ENCODE measurements at places on chromosomes 3 and 15.

DNA sequence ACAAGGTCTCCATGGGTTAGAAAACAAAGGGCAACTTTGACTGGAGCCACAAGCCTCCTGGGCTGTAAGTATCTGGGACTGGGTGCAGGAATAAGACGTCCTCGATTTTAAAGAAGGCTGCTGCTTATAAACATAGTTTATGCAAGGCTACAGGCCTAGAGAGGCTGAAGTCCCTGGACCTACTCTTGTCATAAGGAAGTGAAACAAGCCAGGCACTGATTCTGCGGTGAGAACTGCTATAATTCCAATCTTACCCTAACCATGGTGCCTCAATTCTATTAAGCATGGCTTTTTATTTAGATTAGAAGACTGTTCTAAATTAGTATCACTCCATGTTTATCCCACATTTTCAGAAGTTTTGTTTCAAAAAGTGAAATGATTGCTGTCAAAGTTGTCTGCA, 777.6 kb downstream of the PLOD2 start:
- DNase-seq = no peak

DNA sequence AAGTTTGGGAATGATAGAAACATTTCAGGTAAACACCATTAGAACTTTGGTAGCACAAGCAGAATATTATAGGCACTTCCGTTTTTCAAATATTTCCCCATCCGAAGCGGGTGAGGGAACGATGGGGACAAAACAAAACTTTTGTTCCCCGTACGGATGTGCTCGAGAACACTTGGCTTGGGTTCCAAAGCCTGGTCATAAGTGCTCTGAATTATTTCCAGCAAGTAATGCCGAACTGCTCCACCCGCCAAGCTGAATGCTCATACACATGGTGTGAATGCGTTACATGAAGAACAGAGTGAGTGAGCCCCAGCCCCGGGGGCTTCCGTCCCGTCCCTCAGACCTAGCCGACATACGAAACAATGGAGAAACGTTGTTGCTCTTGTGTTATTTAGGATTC, 438.2 kb upstream of the ARRDC4 start:
- no peak for DNase-seq

DNA sequence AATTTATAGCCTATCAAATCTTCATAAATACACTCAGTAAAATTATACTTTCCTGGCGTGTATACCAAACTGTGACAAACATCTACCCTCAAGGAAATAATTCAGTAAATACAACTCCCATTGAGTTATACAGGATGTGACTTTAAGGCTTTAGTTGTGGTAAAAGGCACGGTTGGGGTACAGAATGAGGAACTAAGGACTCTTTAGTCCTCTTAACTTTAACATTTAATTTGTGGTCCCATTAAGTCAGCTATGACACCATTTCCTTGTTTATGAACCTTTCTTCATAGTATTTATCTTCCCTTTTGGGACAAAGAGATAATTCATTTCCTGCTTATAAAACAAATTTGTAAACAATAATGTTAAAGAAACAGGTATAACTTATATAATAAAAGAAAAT, 30.2 kb downstream of the IFT80 start:
- DNase-seq = no peak

DNA sequence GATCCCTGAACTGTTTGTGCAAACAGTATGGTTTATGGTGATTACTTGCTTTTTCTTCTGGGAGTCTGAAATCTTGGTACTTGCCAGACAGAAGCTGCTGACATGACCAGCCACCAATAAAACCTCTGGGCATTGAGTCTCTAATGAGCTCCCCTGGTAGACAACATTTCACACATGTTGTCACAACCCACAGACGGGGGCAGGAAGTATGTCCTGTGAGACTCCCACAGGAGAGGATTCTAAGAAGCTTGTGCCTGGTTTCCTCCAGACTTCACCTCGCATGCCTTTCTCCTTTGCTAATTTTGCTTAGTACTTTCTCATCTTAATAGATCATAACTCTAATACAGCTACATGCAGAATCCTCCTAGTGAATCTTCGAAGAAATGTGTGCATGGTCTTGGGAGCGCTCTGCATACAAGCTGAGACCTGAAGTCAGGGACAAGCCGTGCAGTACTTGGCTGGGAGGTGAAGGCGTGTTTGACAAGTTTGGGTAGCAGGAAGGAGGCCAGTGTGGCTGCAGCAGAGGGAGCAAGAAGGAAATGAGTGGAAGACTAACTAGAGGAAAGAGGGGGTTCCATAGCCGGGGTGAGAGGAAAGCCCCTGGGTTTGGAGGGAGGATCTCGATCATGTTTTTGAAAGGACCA, 49.0 kb downstream of the B3GNT5 start:
- DNase-seq = no peak

DNA sequence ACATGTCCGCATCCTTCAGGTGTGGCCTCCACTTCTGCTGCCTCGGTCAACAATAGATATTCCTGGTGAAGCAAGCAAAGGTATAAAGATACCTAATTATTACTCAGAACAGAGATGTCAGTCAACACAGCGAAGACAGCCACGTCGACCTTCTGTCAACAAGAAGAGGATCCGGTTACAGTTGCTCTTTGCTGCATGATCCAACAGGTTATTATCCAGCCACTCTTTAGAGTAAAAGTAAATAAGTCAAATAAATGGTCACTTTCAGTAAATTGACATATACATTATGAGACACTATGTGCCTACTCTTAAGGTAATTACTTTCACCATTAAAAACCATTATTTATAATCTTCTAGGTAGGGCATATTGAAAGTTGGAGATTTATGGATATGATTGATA, 356.8 kb upstream of the ATP11B start:
- no peak for DNase-seq

DNA sequence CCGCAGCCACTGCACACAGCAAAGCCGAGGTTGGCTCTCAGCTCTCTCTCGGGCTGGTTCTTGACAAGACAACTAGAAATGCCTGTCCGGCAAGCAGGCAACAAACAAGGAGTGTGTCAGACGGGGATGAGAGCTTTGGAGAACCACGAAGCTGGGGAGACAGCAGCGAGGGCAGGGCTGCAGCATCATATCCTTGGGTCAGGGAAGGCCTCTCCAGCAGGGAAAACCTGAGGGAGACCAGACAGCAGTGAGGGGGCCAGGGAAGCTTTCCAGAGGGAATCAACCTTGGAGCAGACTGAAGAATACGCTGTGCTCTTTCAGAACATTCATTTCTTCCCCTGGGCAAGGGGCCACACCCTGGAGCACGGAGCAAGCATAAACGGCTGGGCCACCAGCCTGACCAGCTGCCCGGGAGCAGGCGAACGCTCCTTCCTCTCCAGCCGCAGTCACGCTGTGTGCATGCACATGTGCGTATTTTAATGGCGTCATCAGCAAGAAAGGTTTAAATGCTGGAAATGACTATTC, 58.7 kb downstream of the CHSY1 start:
- no peak for DNase-seq

- no peak for DNase-seq
These were observed 78.0 kb downstream of the MBNL1 start for GRCh38 chr3:152346740-152347139.

DNA sequence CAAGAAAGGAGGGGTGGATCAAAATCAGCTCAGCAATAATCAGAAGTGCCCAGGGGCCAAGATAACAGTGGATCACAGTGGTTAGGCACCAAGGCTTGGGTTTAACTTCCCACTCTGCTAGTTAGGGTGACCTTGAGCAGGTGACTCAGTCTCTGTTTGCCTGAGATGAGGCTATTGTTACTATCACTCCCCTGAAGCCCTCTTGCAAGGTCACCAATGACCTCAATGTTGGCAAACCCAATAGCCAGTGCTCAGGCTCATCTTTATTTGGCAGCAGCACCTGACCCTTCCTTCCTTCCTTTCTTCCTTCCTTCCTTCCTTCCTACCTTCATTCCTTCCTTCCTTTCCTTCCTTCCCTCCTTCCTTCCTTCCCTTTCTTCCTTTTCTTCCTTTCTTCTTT, 102.4 kb upstream of the HACD2 start:
- no peak for DNase-seq

- no peak for DNase-seq
These were observed 579.8 kb upstream of the CCDC54 start for GRCh38 chr3:106797461-106797860.

- no peak for DNase-seq
These were observed 10.0 kb upstream of the USP3 start for GRCh38 chr15:63494408-63494807.

GRCh38 chr3:51671734-51672475, 853 bp downstream of the TEX264 start:
- peak; percentile 60 for DNase-seq

DNA sequence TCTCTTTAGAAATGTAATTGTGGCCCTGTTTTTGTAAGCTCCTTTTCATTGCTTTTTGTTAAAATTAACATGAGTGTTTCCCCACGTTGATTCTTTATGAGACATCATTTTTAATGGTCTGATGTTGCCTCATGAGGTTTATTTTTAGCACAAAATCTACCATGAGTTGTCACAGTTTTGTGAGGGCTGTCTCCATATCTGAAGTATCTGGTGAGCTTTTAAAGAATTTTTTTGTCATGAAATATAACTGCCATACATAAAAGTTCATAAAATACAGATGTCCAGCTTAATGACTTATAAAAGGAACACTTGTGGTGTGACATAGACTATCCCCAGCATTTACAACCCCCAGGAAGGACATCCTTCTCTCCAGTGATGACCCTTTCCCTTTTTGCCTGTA, 34.3 kb upstream of the CEMIP start:
- no peak for DNase-seq

GRCh38 chr15:60854858-60855564, 374.1 kb downstream of the RORA start:
- DNase-seq = no peak

- DNase-seq = peak; percentile 20
These were observed 5.9 kb upstream of the CLDN16 start for GRCh38 chr3:190382082-190382481.

DNA sequence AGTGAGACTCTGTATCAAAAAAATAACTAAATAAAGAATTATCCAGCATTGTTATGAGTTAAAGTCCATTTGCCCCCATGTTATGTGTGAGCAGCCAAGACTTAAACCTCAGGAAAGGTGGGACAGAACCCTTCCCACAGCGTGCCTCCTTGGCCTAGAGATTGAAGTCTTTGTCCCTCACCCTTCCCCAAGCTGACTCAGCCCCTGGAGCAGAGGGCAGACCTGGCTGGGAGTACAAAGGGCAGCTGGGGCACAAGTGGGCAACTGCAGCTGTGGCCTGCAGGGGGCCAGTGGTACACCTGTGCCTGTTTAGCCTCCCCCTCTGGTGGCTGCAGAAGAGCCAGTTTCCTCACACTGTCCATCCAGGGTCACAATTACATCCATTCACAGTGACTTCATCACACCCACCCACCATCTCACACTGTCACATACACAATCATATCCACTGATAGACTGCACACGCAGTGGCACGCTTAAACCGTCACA, 940 bp upstream of the ACY1 start:
- DNase-seq = no peak

DNA sequence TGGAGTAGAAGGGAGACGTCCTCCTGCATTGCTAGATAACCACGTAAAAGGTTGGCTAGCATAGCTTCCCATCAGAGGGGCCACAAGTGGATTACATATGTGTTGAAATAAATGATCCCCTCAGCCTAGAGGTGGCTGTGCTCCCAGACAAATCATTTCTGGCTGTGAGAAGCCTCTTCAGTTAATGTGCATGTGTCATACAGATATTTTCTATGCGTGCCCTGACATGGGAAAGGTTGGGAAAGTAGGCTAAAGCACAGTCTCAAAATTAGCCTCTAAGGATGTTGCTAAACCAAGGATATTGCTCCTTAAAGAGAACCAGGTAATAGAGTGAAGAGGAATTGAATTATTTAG, 17.8 kb downstream of the USP3 start:
- no peak for DNase-seq

GRCh38 chr3:87350367-87351199, 74.2 kb upstream of the POU1F1 start:
- DNase-seq = no peak

- no peak for DNase-seq
These were observed 37.2 kb downstream of the IL20RB start for GRCh38 chr3:136994772-136995516.

GRCh38 chr3:23867400-23867799, 49.4 kb downstream of the NKIRAS1 start:
- no peak for DNase-seq

GRCh38 chr3:119808244-119808643, 26.3 kb downstream of the NR1I2 start:
- DNase-seq = no peak

DNA sequence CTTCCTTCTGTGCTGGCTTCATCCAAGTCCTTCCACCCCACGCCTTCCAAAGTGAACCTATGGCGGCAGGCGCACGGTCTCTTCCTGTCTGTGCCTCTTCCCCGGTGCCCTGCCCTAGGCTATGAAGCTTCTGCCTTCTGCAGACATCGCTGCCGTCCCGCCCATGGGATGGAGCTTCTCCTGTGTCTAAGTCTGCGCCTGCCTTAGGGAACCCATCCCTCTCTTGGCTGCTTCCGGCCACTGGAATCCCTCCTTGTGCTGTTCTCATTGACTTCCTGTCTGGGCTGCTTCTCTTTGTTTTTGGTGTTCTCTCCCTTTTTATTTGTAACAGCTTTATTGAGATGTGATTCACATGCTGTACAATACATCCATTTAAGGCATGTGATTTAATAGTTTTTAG, 17.2 kb downstream of the CHCHD6 start:
- no peak for DNase-seq
